CD4-positive, alpha-beta memory T cell (primary cell): ENCODE measurements at places on chromosomes 6 and 20.

GRCh38 chr6:18500921-18501662 lies 113.9 kb downstream of the RNF144B start:
- no peak for DNase-seq

DNA sequence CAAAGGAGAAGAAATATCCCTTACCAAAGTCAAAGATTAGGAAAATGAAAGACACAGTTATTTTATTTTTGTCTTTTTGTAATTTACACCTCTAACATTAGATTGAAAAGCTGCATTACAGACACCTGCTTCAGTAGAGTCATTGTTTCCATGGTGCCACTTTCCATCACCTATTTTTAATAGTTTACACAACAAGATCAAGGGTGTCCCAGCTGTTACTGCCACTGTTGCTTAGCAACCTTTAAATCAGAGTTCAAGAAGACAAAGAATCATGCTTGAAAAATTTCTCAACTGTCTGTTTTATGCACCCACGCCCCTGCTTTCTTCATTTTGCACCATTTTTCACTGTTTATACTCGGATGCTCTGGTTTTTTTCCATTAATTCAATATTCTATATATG lies 668.2 kb upstream of the GJE1 start:
- peak; percentile 16 for DNase-seq

DNA sequence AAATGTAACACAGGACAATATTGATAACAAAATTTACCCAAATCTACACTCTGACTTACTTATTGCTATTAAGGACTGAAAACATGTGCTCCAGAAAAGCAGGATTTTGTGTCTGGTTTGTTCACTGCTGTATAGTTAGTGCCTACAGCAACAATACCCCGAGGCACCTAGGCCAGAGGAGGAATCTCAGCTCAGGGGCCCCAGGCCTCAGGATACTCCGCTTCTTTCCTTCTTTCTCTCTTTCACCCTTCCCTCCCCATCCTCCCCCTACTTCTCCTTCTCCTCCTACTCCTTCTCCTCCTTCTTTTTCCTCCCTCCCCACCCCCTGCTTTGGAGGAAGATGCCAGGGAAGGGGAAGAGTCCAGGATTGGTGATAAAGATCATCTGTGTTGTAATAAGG lies 985 bp upstream of the VNN2 start:
- no peak for DNase-seq

GRCh38 chr6:162726947-162727321 lies 632 bp downstream of the PRKN start:
- DNase-seq = no peak

DNA sequence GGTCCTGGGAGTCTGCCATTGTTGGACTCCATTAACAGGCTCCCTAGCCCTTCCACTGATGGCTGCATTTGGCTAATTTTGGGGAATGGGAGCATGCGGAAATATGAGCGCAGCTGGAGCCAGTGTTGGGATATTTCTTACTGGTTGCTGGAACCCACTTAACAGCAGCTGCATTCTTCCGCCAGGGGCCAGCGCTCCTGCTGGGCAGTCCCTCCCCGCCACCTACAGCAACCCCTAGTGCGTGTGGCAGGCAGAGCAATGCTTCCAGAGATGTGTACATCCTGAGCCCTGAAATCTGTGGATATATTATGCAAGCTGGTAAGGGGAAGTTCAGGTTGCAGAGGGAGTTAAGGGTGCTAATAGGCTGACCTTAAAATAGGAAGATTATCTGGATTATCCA lies 16.4 kb downstream of the CST8 start:
- DNase-seq = no peak

- no peak for DNase-seq
Measured at GRCh38 chr6:170148709-170149470, 142.0 kb downstream of the DLL1 start.

DNA sequence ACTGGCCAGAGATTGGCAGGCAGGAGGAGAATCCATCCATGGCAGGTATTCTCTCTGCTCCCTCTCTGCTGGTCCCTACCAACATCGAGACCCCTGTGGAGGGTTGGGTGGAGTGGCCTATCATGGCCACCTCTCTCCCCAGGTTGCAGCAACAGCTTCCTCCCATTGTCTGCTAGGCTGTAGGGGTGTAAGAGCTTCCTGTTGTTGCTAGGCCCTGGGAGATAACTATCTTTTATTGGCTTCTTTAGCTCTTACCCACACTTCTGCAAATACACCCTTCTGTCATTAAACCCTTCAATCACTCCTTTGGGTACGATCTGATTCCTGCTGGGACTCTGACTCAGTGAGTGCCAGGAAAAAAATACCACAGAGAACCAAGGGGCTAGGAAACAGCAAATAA lies 66.6 kb upstream of the FAM184A start:
- DNase-seq = no peak
